Mesenchymal stem cell (in vitro differentiated cells and primary cell): ENCODE measurements at places on chromosomes 5 and 9.

DNA sequence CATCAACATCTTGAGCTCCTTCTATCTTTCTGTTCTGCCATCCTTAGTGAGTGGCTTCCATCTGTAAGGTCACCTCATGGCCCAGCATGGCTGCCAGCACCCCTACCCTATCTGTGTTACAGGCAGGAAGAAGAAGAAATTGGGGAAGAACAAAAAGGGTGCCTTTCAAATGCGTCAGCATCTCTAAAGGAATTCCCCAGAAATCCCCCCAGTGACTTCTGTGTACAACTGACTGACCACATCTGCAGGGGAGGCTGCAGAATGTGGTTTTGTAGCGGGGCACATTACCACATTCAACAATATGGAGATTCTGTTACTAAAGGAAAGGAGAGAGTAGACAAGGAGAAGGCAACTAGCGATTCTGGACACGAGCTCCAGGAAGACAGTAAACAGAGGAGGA is 40.1 kb downstream of the ALG2 start:
- peak; percentile 44 for DNase-seq

DNA sequence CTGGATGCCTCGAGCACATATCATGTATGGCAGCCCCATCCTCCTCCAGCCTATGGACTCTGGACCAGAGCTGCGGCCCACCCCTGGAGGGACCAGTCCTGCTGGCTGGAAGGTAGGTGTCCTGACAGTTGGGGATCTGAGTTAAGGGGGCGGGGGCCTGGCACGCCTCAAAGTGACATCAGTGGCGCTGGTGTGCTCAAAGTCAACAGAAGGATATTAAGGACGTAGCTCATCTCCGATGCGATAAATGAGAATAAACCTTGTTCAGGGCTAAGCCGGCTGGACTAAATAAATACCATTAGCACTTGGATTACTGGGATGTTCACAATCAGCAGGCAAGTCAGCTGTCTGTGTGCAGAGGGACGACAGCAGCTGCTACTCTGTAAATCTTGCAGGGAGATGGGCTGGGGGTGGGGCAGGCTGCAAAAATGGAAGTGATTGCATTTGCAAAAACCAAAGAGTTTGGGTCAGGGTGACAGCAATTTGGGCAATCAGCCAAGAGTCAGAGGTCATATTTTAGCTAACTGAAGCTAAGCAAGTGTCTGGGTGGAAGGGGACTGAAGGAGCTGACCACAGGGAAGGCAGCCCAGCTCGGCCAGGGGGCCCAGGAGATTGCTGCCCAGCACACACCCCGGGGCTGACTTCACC is 80.0 kb upstream of the LRRTM2 start:
- DNase-seq, result peak; percentile 52

- no peak for DNase-seq
These were observed 48.7 kb downstream of the CAMSAP1 start for GRCh38 chr9:135858491-135859185.

GRCh38 chr5:118029807-118030206 is 958.5 kb downstream of the DTWD2 start:
- DNase-seq, result no peak

- DNase-seq, result no peak
These were observed 85.6 kb downstream of the SMIM15 start for GRCh38 chr5:61076626-61077025.

DNA sequence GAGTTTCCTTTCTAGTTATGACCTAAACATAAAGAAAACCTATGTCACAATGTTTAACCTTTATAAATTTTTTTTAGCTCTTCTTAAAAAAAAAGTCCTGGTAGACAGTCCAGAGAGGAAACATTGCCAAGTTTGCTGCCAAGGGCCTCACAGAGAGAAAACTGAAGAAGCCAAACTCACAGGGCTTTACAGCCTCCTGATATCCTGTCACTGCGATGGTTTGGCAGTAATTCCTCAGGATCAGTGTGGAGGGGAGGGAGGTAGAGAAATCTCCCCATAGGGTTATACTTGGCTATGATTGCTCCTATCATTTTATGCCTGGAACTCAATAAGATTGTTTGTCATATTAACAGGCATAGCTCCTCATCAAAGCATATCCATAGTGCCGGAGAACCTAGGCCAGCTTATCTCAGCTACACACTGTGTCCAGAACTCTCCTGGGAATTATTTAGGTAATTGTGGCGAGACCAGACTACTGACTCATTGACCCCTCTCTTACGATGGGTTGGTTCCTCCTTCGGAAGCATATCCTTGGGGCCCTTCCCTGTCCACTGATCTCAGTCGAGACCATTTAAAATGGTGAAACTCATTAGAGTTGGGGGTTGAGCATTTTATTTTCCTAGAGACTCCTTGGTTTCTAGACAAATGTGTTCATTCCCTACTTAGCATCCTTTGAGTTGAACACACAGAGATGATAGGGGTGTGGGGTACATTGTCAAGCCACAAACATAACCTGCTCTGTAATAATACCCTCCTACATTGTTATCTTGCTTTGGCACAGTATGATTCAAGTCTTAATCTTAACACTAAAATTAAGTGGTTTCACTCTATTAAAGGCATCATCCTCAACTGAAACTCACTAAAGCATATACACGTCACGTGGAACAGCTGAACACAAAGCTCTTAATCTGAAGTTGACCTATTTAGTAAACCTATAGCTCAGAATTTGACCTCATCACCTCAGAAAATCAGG is 53.4 kb upstream of the TMC1 start:
- peak; percentile 65 for DNase-seq

DNA sequence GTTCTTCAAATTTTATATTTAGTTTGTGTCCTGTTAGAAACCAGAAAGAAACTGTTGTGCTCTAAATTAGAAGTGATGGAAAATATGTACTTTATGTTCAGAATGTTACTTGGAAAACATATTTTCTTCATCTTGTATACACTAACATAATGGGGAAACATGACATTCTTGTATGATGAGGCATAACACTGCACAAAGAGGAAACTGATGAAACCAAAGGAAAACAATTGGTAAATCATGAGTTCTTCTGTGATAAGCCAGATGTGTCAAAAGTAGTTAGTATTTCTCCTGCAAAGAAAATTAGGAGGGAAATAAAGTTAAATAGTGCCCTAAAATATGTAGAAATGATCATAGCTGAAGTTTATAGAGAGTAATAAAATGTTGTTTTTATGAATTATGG is 111.1 kb upstream of the FBN2 start:
- DNase-seq, result peak; percentile 33

GRCh38 chr5:64682608-64683007 is 7.7 kb upstream of the SHISAL2B start:
- no peak for DNase-seq

DNA sequence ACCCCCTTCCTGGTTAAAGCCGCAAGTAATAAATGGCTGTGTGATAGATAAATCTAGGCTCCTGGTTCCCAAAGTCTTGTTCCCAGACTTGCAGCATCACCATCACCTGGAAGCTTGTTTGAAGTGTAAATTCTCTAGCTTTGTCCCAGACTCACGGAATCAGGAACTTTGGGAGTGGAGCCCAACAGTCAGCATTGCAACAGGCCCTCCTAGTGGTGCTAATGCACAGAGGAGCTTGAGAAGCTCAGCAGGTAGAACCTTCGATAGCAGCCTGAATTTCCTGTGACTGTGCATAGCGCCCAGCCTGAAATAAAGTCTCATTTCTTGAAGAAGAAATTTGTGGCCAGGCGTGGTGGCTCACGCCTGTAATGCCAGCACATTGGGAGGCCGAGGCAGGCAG is 30.3 kb upstream of the MELK start:
- no peak for DNase-seq
